ENCODE measurements at places on chromosomes 7 and 10.

DNA sequence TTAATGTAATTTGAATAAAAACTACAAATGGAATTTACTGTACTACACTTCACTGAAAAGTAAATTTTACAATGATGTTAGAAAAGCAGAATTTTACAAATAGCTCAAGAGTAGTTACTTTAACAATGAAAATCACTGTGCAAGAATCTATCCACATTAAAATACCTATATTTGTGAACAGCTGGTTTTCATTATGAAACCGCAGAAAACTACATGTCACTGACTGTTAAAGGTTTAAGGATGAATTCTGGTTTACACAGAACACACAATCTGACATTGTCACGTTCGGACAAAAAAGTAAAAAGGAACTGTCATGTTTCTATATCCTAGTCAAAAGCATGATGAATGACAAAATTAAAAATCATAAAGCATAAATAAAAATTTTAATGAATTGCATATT, 415.3 kb upstream of the PRKCQ start:
- DNase-seq, result no peak

DNA sequence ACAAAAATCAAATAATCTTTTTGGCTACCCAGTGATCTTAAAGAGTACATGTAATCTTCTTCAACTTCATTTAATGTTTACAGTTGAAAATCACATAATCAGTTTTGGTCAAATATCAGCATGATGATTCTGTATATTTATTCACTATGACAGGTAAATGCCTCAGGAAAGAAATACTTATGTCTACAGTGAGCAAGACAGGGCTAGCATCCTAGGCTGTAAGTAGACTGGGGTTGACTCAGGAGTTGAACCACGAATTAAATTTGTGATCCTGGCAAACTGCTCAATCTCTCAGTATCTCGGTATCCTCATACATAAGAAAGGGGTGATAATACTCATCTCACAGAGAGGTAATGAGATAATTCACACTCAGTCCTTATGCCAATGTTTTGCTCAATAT, 71.8 kb downstream of the SEMA3D start:
- no peak for DNase-seq

- DNase-seq, result no peak
Measured at GRCh38 chr7:51017576-51018535, 235.2 kb upstream of the GRB10 start.

- no peak for DNase-seq
Measured at GRCh38 chr10:126738001-126738400, 67.5 kb upstream of the C10orf90 start.

DNA sequence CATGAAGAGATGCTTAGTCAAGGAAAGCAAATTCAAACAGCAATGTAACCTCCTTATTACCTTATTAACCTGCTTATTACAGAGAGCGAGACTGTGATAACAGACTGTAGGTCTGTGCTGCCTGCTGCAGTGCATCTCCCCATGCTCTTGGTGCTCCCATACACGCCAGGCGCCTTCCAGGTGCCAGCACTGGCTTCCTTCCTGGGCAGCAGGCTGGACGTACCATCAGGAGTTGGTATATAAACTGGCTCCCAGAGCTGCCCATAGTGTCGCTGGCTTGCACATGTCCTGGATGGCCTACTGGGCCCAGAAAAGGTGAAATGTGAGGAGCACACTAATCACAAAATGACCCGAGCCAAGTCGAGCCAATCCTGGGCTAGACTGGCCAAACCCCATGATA, 13.5 kb downstream of the ATP6V0E2 start:
- DNase-seq, result no peak

Measured in breast epithelium (tissue), 4 donors.